ENCODE measurements at places on chromosomes 6 and 20. TPM values are rescaled to one million over a fixed set of nuclear protein-coding genes. Genes with fewer than 3 reads are reported as not detected.

TFAP2A gene
- total RNA-seq: 0.30 TPM

CDH4 gene
- total RNA-seq: 4.9 TPM

PPIL6 gene
- 0.61 TPM for total RNA-seq

CRIP3 gene
- 48.9 TPM for total RNA-seq

HM13 gene
- total RNA-seq: 101 TPM

DNA sequence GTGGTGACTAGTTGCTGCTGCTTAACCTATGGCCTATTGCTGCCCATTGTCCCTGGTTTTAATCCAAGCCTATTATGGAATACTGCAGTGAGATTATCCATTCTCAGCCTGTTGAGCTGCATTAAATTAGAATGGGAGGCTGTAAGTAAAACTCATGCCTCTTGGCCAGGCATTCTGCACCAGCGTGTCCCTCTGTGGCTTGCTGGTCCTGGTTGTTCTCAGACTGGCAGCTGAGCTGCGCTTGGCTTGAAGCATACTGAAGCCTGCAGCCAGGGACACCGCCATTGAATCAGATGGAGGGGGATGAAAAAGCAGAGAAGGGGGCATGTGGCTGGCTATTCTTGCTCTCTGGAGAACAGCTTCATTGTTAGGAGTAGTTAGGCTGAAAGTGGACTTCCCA, 15.6 kb downstream of the LRRN4 start:
- no peak for DNase-seq

GRCh38 chr6:11317885-11318771, 85.7 kb upstream of the NEDD9 start:
- no peak for DNase-seq

GRCh38 chr20:57680131-57680716, 29.6 kb downstream of the PMEPA1 start:
- DNase-seq: no peak

DNA sequence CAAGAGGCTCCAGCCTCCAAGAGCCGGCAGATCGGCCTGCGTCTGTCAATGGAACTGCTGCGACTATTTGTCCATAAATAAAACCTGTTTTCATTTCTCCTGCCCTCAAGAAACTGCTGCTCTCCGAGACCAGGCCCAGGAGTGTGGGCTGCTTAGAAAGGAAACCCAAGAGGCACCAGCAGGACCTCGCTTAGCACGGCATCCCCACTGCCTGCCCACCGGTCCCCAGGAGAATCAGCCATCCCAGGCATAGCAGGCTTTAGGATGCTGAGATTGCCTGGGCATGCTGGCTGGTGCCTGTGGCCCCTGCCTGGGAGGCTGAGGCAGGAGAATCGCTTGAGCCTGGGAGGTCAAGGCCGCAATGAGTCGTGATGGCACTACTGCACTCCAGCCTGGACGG, 17.6 kb downstream of the NTSR1 start:
- no peak for DNase-seq

DNA sequence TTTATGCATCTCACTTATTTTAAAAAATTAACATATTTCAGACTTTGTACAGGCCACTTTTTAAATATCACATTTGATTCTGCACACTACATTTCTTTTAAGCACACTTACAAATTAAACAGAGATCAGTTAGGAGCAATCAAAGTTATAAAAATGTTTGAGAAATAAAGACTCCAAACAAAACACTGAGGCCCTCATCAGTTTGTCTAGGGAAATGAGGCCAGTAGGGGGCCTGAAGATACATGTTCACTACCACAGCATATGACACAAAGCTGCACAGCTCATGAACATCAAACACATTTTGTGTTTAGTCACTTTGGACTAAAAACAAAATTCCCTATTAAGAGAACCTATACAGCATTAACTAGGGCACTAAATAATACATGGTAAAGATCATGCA, 180.5 kb downstream of the PDE7B start:
- DNase-seq: no peak

DNA sequence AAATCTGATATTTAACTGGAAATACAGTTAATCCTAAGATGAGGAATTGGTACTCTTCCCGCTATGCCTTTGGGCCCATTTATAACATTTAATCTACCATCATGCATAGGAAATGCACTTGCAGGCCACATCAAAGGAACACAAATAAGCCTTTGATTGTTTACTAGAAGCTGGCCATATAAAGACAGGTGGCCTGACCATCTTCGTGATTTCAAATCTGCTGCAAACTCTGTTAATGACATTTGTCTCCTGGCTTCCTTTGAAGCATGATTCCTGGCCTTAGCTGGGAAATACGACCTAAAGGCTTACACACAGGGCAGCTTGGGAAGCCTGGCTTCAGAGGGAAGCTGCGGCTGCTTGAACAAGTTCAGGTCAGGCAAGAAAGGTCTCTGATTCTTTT, 552.1 kb downstream of the CDH26 start:
- DNase-seq: no peak

- no peak for DNase-seq
Measured at GRCh38 chr6:111447051-111447450, 36.0 kb downstream of the REV3L start.

DNA sequence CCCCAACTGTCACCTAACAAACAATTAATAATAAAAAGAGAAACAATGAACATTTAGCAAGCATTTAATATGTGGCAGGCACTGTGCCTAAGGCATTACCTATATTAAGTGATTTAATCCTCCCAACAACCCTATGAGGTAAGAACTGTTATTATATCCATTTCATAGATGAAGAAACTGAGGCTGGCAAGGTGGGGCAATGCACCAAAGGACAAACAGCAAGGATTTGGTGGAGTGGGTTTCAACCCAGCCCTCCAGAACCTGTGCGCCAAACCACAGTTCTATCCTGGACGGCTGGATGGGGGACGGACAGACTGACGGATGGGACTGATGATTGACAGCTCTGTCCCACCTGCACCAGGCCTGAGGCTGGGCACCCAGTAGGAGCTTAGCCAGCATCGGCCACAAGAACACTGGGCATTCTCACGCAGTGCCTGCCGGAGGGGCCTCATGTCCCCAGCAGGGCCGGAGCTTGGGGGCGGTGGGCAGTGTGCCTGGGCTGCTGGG, 24.6 kb downstream of the NOL4L start:
- no peak for DNase-seq

GRCh38 chr6:89385846-89386245, 26.2 kb downstream of the RRAGD start:
- DNase-seq: no peak

DNA sequence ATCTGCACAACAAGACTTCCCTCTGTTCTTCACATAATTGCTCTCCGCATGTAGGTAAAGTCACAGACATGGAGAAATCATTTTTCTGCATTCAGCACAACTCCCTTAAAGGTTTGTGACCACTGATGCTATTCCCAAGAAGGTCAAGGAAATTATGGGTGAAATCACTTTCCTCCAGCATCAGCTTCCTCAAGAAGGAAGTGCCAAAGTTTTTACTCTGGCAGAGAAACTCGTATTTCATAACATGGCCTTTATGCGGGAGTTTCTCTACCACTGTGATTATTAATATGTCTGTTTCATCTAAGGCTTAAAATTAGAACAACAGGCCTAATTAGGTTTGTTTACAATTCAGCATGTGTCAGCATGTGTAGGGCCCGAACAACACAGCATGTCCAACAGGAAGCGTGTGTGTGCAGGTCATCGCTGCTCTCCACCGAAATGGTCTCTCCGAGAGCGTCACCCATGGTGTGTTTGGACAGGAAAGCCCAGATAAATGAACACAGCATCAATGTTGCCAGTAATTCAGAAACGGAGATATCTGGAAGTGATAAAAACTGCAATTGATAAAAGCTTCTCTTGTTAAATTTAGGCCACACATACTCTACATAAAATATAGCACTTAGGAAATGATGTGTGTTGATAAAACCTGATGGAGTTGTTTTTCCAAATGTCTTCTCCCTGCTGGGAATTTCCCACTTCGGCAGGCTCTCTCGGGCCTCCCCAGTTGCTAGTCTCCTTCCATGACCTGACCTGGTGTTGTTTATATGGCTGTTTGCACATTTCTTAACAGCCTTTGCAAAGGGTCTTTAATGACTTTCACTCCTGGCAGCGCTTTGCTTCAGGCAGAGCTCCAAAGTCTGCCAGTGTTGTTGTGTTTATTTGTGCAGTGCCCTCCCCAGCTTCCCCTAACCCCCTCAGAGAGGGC, 265.1 kb upstream of the CEP162 start:
- DNase-seq: no peak

DNA sequence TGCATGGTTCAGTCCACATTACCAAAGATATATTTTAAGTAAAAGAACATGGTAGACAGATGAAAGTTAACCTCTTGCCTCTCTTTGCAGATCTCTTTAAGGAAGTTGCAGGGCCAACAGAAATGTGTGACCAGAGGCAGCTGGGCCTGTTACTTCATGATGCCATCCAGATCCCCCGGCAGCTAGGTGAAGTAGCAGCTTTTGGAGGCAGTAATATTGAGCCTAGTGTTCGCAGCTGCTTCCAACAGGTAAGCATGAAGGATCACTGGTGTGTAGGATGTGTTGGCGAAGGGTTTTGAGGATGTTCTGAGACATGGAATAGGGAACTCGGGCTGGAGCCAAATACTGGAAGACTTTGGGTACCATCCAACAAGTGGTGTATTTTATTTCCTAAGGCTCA, 508.6 kb downstream of the UTRN start:
- DNase-seq: no peak

DNA sequence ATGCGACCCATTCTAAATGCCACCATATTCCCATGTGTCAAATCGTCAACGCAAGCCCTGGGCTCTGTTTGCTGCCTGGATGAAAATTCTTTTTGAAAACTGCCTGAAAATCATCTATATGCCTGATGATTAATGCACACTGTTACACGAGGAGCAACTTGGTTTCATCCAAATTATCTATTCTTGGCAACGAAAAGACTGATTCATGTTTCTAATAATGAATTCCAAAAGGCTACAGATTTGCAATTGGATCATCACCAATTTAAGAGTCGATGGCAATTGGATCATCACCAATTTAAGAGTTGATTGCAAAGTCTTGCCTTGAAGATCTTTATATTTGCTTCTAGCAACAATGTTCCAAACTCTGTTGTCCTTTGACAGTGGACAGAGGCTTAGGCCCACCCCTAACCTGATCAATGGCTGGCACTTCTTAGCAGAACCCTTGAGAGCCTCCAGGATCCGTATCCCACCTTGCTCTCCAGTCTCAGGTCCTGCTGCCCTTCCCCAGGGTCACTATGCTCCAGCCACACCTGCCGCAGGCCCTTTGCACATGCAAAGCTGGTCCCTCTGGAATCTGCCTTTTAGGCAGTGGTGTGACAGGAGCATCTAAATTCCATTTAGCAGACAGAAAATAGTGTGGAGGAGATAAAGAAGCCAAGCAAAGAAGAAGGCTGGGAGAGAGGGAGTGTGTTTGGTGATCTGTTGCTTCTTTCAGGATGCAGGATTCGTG, 460.9 kb upstream of the SULF2 start:
- DNase-seq: no peak

- no peak for DNase-seq
Measured at GRCh38 chr6:55569638-55570037, 9.4 kb downstream of the HMGCLL1 start.

DNA sequence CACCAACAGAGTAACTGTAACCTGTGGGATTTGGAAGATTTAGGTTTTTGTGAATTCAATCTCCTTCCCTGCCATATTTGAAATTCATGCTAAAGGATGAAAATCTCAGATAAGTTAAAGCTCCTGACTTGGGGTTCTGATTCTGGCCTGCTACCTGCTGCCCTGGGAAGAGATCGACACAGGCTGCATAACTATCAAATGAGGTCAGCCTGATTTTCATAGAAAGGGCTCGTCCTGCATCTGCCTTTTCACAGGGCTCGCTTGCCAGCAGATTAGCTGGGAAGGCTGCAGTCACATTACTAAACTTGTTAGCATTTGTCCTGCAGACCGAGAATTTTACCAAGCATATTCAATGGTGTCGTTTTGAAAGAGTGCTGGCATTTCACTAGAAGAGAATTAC, 14.6 kb downstream of the GCLC start:
- DNase-seq: peak; percentile 28

DNA sequence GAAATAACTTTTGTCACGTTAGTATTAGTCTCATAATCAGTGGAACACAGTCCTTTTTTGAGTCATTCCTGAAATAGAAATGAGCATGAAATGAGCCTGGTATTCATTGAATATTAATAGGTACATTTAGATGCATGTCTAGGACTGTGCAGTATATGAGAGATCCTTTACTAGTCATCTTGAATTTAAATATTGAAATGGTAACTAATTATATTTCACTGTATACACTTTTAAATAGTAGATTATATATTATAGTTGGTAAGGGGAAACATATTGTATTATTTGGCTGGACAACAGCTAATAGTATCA, 59.4 kb downstream of the RSPO3 start:
- no peak for DNase-seq

All from WTC11 (cell line).